HuH-7 (cell line): ENCODE measurements at places on chromosomes 5 and 9.

DNA sequence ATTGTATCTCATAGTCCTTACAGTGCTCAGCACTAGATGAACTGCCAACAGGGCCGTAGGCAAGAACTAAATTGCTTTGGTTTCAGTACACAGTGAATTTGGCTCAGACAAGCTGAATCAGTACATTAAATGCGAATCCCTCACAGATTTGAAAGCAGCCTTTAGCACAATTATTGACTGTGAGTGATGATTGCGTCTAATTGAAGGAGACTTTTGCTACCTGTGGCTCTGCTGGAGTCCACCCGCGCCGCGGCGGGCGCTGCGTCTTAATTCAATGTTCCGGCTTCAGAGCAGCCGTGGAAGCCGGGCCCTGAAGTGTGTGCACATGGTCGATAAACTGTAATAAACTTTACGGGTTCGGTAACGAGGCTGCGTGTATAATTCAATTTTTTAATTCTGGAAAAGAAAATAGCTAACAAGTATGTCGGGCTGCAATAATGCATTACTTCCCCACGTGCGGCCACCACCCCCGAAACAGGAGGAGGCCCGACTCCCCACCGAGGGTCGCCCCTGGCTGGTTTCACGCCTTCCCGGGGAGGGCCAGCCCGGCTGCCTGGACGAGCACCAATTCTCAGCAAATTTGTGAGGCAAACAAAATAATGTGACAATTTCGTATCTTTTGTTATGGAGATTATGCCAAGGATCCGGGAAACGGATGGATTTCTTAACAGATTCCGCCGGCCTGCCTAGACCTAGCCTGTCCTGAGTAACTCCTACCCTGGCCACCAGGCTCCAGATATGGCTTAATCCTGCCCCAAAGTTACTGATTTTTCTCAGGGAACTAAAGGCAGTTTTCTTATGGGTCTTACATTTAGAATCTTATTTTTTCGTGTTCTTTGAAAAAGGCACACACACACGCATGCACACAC, 269.4 kb upstream of the IRX1 start:
- no peak for DNase-seq

- no peak for DNase-seq
Observed at GRCh38 chr5:67166460-67167285, 29.9 kb downstream of the CD180 start.

DNA sequence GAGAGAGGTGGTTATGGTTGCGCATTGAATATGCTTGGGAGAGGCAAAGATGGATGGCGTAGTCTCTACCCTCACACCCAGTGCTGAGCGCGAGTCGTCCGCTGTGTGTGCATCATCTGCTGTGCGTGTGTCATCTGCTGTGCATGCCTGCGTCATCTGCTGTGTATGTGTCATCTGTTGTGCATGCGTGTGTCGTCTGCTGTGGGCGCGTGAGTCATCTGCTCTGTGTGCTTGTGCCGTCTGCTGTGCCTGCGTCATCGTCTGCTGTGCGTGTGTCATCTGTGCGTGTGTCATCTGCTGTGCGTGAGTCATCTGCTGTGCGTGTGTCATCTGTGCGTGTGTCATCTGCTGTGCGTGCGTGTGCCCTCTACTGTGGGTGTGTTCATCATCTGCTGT, 68.0 kb upstream of the IRX4 start:
- DNase-seq, result no peak

GRCh38 chr9:16266648-16267276, 603.7 kb downstream of the BNC2 start:
- DNase-seq, result no peak

- no peak for DNase-seq
Observed at GRCh38 chr9:98339987-98340800, 84.7 kb upstream of the TBC1D2 start.

- no peak for DNase-seq
Observed at GRCh38 chr9:127853312-127854183, 910 bp downstream of the ENG start.

DNA sequence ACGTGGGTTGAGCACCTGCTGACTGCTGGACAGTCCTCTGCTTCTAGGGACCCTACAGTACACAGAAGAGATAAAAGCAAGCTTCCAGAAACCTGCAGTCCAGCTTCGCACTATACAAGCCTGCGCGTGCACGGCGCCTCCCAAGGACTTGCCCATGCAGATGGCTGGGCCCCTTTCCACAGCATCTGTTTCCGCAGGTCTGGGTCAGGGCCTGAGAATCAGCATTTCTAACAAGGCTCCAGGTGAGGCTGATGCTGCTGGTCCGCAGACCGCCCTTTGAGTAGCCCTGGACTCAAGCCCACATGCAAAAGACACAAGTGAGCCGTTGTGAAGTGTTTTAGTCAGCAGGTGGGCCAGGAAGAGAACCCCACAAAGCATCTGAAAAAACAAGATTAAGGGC, 133.1 kb downstream of the HSD17B3 start:
- DNase-seq, result no peak

DNA sequence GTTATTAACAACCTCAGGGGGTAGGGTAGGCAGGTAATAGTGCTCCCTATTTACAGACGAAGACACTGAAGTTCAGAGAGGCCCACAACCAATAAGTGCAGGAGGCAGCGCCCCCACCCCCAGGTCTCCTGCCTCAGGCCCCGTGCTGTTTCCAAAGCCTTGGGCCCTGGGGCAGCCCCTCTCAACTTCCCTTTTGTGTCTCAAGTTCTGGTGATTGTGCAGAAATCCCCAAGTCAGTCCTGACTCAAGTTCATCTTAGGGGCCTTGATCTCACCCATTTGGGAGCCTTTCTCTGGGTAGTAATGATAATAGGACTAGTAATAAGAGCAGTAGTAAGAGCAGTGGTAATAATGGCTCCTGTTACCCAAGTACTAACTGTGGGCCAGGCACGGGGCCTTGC, 35.5 kb upstream of the ASS1 start:
- DNase-seq, result no peak

DNA sequence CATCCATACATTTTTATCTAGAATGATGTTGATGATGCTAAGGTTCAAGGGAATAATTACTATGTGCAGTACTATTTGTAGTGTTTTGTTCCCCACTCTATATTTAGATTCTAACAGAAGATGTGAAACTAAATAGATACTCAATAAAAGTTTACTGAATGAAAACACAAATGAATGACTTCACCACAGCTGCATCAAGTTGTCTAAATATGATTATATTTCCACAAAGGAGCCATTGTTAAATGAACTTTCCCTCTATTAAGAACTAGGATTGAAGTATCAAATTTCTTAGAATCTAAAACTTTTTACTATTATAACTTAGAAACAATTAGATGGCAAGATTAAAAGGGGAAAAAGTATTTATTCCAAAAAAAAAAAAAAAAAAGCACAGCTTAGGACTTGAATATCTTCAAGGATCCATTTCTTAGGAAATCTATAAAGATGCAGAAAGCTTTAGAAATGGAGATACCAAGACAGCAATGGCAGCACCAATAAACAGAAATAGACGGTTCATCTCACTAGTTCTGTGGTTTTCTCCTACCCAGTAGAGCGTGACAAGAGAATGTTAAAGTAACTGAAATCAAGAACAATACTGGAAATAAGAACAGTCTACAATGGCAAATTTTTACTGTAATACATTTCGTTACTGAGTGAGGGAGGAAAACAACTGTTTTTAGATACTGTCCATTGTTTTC, 347.6 kb downstream of the EBF1 start:
- DNase-seq, result no peak

DNA sequence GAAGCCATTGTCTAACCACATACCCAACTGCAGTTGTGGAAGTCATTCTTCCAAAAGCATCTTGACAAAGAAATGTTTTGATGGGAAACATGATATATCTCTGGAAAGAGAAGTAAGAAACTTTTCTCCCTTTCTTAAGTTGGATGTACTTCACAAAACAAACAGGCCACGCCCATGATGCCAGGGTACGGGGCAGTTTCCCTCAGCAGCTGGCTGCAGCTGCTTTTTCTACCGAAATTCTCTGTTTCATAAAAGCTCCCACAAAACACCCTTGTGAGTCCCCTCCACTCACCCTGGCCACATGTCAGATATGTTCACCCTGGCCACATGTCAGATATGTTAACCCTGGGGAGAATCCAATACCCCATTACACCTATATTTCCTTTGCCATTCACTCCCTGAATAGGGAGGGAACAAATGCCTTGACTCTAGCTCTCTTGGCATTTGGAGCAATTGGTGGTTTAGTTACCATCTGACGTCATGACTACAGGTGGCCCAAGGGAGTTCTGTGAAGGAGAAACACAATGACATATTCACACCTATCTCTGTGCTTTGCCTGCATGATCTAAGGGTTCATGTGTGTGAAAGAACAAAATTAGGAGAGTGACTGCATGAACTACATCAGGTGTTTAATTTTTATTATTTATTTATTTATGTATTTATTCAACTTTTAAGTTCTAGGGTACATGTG, 103.0 kb downstream of the AOPEP start:
- no peak for DNase-seq

GRCh38 chr5:112355058-112355685, 63.9 kb downstream of the EPB41L4A start:
- no peak for DNase-seq

DNA sequence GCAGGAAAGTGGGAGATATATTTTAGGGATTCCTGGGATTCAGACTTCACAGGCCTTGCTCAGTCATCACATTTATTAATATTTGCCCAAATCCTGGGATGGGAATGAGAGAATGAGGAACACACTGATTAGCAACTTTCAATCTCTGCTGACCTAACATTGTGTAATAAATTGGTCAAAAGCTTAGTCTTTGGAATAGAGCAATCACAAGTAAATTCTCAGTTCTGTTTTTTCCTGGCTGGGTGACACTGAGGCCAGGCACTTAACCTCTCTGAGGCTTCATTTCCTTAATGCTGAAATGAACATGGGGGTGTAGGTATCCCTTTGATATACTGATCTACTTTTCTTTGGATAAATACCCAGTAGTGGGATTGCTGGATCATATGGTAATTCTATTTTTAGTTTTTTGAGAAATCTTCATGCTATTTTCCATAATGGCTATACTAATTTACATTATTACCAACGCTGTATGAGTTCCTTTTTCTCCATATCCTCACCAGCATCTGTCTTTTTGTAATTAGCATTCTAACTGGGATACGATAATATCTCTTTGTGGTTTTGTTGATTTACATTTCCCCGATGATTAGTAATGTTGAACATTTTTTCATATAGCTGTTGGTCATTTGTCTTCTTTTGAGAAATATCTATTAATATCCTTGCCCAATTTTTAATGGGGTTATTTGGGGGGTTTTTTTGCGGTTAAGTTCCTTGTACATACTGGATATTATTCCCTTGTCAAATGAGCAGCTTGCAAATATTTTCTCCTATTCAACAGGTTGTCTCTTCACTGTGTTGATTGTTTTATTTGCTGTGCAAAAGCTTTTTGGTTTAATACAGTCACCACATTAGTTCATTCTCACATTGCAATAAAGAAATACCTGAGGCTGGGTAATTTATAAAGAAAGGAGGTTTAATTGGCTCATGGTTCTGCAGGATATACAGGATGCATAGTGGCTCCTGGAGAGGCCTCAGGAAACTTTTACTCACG, 36.8 kb upstream of the NIPBL start:
- DNase-seq, result no peak

DNA sequence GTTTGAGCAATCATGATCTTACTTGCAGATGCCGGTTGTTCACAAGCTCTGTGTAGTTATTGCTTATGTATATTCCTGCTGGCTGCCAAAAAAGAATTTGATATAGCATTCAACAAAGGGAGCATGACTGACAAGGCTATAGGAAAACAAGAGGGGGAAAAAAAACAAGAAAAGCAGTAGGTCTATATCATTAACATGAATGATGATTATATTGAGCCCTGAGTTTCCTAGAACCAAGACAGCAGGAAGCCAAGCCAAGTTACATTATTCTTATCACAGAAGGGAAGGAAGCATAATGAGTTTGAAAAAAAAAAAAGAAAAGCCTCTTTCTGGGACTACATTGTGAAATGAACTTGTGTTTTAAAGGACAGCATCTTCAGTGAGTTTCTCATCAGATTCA, 41.0 kb downstream of the TSTD2 start:
- DNase-seq, result no peak

DNA sequence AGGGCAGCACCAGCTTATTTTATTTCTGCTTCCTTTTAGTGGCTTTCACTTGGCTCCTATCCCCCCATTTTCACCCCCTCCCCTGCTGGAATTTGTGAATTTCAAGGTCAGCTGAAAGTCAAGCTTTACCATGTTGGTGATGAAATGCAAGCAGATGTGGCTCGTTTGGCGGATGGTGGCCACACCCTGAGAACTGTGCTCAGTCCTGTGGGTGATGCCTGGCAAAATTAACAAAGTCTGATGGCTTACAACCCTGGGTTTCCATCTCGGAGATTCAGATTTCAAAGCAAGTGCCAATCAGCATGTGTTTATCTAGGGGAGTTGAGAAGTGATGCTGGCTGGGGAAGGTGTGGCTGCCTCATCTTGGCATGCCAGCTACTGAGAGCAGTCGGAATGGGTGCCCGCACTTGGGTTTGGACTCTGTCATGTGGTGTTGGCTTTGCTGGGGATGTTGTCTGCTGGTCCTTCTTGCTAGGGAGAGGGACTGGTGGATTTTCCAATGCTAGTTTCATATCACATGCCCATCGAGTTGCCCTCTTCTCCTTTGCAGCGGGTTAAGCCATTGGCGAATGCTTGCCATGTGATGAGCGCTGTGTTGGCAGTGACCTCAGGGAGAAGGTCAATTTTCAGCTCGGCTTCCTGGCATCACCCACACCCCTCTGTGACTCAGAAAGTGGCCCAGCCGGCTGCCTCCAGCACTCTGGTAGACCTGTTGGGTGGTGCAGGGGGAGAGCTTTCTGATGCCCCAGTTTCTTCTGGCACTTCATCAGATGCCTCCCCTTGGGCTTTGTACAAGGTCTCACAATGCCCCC, 77.0 kb upstream of the PITX1 start:
- no peak for DNase-seq

DNA sequence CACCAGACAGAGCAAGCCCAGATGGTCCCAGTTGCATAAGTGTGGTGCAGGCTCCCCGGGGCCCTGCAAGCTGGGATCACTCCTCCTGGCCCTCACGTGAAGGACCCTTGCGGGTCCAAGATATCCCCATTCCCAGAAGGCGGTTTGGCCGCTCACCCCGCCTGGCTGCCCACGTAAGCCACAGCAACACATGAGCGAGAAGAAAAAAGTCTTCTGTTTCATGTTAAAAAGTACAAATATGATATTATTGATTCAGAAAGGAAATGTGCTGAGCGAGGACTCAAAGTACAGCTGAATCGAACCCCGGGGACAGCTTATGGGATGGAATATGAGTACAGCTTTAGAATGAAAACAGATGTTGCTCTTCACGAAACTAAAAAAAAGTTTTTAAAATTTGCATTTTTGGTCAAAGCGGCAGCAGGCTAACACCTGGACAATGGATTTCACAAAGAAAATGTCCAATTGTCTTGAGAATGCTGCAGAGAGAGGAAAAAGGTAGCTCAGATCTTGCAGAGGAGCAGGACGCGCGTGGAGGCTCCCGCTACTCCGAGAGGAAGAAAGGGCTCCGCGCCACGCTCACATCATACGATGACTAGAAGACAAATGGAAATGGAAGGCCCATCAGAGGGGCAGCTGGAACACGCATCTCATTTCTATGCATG, 427.6 kb downstream of the IRX1 start:
- DNase-seq, result no peak

GRCh38 chr9:133789778-133790177, 51.6 kb upstream of the SARDH start:
- peak; percentile 69 for DNase-seq
